ENCODE measurements at places on chromosomes 11 and 22.

DNA sequence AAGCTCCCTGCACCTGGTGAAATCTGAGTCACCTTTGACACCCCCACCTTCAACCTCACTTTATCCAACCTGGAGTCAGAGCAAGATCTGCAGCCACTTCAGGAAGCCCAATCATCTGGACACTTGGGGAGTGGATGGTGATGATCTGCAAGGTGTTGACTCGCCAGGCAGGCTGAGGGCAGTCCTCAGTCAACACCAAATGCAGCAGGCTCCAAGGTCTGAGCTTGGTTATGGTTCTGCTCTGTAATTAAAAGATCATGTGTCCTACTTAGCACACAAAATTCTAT is 446.9 kb downstream of the BRD1 start:
- no peak for DNase-seq

DNA sequence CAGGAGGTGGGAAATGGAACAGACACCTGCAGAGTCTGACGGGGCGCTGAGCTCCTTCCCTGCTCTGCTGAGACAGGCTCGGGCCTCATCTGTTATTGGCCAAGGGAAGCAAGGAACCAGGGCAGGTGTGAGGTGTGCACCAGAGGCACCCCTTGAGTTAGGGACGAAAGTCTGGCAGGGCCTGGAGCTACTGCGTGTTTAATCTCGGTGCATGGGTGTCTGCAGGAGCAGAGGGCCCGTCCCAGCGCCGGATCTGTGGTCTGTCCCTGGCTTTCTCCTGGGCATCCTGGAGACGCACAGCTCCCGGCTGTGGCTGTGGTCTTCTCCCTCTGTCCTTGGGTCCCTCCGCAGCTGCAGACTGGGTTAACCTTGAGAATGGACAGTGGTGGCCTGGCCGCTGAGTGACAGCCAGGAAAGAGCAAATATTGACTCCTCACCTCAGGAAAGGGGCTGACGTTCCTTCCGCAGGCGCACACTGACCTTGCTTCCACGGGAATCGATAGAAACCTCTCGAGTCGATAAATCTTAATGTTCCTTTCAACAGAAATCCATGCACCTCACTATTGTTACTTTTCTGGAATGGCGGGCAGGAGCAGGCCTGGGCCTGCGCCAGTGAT is 975.6 kb downstream of the BRD1 start:
- DNase-seq: no peak

- no peak for DNase-seq
Measured at GRCh38 chr22:41535244-41535643, 9.0 kb downstream of the POLR3H start.

DNA sequence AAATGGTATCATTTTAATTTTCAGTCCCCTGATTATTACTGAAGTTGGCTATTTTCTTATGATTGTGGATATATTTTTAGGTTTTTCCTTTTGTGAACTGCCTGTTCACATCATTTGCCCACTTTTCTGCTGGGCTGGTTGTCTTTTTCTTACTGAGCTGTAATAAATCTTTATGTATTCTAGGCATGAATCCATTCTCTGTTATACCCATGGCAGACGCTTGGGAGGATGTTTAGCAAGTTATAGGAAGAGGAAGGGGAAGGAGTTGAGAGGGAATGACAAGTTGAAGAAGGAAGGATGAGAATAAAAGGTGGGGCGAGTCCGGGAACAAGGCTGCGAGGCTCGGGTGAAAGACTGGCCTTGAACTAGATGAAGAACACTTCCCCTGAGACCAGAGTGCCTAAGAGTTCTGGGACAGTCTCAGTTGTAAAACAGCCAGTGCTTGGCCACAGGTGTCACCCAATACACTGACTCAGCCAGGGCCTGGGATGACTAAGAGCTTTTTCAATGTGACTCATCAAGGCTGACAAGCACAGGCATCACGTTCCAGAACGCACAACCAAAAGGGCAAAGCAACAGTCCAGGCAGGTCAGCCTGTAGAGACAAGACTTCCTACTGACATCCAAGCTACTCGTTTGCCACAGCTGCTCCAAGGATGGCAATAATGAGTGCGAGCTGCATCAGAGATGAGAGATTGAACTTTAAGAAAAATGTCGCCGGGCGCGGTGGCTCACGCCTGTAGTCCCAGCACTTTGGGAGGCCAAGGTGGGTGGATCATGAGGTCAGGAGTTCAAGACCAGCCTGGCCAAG is 35.2 kb downstream of the LRFN4 start:
- peak; percentile 58 for DNase-seq

DNA sequence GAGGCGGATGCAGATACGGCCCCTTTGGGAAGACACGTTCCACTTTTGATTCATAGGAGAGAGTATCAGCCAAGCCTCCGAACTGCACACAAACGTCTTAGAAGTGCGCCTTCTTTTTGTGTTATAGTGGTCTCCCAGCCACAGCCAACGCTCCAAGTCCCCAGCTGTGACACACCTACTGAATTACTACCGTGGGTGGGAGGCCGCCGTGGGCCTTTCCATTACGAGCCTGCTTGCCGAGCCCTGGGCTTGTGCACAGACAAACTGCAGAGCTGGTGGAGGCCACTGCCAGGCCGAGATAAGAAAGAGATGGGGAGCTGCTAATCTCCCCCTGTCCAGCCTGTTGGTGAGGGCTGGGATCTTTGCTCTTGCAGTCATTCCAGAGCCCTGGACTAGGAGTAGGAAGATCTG is 761 bp downstream of the HMBS start:
- DNase-seq: no peak

GRCh38 chr11:64146036-64146955 is 19.6 kb downstream of the MACROD1 start:
- peak; percentile 7 for DNase-seq

GRCh38 chr11:8080674-8081590 is at the start of gene TUB:
Gene TUB, plus strand, starts transcription at chr11:8081211. Its CDS starts 300 bp downstream, at chr11:8081511.
- DNase-seq: peak; percentile 16

- DNase-seq: no peak
Measured at GRCh38 chr11:16279524-16279923, 76.8 kb downstream of the SOX6 start.

DNA sequence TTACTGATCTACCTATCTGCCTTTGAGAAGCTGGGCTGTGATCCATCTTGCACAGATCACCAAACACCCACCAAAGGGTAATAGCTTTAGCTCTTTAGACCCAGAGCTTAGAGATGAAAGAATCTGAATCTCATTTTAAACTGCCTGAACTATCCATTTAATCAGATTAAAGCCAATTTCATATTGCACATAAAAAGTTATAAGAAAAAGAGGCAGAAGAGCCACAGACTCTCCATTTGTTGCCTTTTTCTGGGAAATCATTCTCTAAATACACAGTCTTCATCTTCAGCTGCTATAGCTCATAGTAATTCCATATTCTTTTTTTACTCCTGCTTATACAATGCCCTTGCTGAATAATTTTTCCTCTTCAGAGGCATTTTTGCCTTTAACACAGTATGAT is 271.2 kb downstream of the DLG2 start:
- DNase-seq: no peak

DNA sequence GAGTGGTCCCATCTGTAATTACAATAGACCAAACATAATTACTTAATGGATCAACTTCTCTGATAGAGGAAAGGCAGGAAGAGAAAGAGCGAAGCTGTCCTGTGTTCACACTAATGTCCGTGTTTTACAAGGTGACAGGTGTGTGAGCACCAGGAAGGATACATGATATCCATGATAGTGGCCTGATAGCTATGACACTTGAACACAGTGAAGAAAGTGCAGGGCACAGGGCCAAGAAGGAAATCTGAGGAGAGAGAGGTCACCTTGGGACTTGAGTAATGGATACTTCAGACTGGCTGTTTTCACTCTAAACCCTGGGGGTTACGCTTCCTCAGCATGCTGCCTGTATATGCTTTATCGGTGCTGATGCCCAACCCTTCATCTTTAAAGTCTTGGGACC is 29.4 kb downstream of the TUB start:
- DNase-seq: no peak

- DNase-seq: no peak
Measured at GRCh38 chr11:121445071-121445768, 6.9 kb upstream of the SORL1 start.

GRCh38 chr22:21707677-21708076 is 27.9 kb downstream of the YPEL1 start:
- no peak for DNase-seq

- no peak for DNase-seq
Measured at GRCh38 chr11:45930031-45930794, 7.8 kb downstream of the LARGE2 start.

All from stimulated activated CD4-positive, alpha-beta T cell treated with anti-CD3 and anti-CD28 coated beads, Interleukin-12 subunit alpha, Interleukin-12 subunit beta, amount 100 ng/mL, for 24 hours (primary cell).